Amygdala (tissue), 56 donors: ENCODE measurements at places on chromosomes 3 and 15.

- DNase-seq = no peak
These were observed 60.5 kb upstream of the LRIG1 start for GRCh38 chr3:66561367-66561766.

DNA sequence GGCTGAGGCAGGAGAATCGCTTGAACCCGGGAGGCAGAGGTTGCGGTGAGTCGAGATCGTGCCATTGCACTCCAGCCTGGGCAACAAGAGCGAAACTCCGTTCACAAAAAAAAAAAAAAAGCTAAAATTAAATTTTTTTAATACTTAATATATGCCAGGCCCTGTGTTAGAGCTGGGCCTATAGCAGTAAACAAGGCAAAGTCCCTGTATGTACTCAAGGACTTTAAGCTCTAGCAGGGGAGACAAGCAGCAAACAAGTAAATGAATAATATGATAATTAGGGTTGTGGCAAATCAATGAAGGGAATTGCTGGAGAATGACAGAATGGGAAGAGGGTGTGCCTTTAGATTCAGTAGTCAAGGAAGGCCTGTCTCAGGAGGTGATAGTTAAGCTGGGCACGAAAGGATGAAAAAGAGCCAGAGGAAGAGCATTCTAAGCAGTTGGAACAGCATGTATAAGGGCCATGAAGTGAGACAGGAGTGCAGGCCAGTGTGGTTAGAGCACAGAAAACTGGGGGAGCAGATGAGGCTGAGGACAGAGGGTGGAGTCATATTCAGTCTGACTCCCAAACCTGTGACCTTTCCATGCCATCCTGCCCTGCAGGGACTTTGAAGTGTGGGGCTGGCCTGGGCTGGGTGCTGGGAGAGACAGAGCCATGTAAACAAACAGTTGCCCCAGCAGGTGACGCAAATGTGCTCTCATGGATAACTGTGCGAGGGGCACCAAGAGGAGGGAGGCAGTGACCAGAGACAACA, 6.6 kb upstream of the RAF1 start:
- DNase-seq = no peak

GRCh38 chr3:82217571-82217970, 456.1 kb upstream of the GBE1 start:
- no peak for DNase-seq

GRCh38 chr15:53693729-53694475, 65.6 kb downstream of the WDR72 start:
- DNase-seq = no peak

DNA sequence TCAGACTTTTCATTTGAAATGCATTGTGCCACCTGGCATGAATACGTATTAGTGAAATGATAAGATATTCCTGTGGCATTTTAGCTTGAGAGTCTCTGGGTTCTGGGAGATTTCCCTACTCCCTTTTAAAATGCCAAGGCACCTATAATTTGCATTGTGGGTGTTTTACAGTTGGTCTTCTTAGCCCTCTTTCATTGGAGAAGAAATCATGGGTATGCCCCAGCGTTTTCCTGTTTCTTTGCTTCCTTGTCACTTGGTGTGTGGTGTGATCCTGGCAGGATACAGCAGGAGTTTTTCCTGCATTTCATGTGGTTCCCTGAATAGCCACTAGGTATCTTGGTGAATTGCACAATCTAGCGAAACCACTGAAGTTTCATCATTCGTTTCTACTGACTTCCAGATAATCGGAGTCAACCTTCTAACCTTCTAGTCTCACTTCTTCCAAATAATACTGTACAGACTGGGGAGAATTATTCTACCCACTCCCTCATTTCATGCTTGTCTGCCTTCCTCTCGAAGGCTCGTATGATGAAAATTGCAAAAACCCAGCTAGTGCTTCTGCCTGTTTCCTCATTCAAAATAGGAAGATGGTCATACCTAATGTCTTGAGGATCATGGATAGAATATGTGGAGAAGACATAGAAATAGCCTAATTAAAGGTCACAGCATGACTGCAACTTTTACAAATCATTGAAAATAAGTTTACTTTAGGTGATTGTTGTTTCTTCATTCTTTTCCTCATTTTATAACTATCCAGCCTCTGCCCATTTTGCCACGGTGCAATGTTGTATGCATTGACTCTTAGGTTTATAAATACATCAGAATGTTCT, 2.6 kb downstream of the BHLHE40 start:
- peak; percentile 18 for DNase-seq

DNA sequence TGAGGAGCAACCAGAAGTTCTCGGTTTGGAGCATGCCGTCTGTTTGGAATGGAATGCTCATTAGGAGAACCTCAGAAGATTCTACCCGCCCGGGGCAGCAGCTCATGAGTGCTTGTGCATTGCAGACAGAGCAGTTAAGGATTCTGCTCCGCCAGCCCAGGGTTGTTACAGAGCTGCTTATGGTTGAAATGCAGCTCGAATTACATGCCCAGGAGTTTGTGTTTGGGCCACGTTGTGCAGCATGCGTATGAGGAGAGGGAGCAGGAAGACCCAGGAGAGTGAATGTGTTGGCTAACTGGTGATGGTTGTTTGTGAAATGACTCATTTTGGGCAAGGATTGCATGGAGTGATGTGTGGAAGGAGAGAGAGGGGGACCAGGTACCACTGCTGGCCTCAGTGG, 9.0 kb downstream of the FGD5 start:
- DNase-seq = no peak

GRCh38 chr15:65836665-65837064, 32.6 kb upstream of the RAB11A start:
- no peak for DNase-seq

GRCh38 chr15:54273928-54274327, 295.7 kb downstream of the UNC13C start:
- DNase-seq = no peak

- no peak for DNase-seq
These were observed 15.3 kb downstream of the HDAC11 start for GRCh38 chr3:13495351-13495813.
